A375 (cell line): ENCODE measurements at places on chromosomes 16 and 17. TPM values are rescaled to one million over a fixed set of nuclear protein-coding genes. Genes with fewer than 3 reads are reported as not detected.

Gene TPSAB1
- total RNA-seq = not detected in 2 replicates

Gene SGCA
- not detected in 2 replicates for total RNA-seq

Gene CCL8
- total RNA-seq = not detected in 2 replicates

Gene RAP1GAP2
- total RNA-seq = 14.2 and 21.9 TPM in 2 replicates

Gene TEKT5
- not detected in 2 replicates for total RNA-seq

Gene PRSS33
- total RNA-seq = 12.7 and 14.9 TPM in 2 replicates

Gene NPB
- total RNA-seq = 0.11 and 0.24 TPM in 2 replicates

Gene COX10
- 24.8 and 28.4 TPM in 2 replicates for total RNA-seq

Gene ZNF629
- total RNA-seq = 9.7 and 10.2 TPM in 2 replicates

Gene TNFRSF13B
- not detected in 2 replicates for total RNA-seq

Gene DPEP1
- 0.60 TPM in 1 of 2 replicates, not detected in the other for total RNA-seq

Gene MT1G
- not detected in 2 replicates for total RNA-seq

Gene CCDC78
- total RNA-seq = 14.4 and 16.5 TPM in 2 replicates

Gene SLC43A2
- total RNA-seq = 0.77 and 1.4 TPM in 2 replicates

Gene EDC4
- total RNA-seq = 82.4 and 94.4 TPM in 2 replicates

Gene ABCC11
- total RNA-seq = 0.27 TPM in 1 of 2 replicates, not detected in the other

Gene NAGPA
- 17.6 and 23.9 TPM in 2 replicates for total RNA-seq

Gene CRYM
- 0.16 TPM in 1 of 2 replicates, not detected in the other for total RNA-seq

Gene ADAMTS18
- total RNA-seq = 0.04 and 0.13 TPM in 2 replicates

Gene TVP23C
- total RNA-seq = 17.6 and 37.9 TPM in 2 replicates

Gene YBX2
- not detected in 2 replicates for total RNA-seq

Gene KIFC3
- total RNA-seq = 158 and 172 TPM in 2 replicates

Gene NPIPA1
- 52.4 and 58.4 TPM in 2 replicates for total RNA-seq

Gene JPH3
- total RNA-seq = 0.05 TPM in 1 of 2 replicates, not detected in the other

Gene GRIN2A
- total RNA-seq = 0.08 TPM in 1 of 2 replicates, not detected in the other

Gene NUDT16L1
- 32.3 and 33.4 TPM in 2 replicates for total RNA-seq

Gene SOST
- total RNA-seq = not detected in 2 replicates

Gene MYL4
- total RNA-seq = not detected in 2 replicates

Gene ELOB
- 281 and 333 TPM in 2 replicates for total RNA-seq

Gene CRYBA1
- not detected in 2 replicates for total RNA-seq

Gene MYL11
- total RNA-seq = not detected in 2 replicates

Gene ABI3
- 0.27 TPM in 1 of 2 replicates, not detected in the other for total RNA-seq

Gene GAS7
- 64.2 and 75.4 TPM in 2 replicates for total RNA-seq

Gene OR3A2
- total RNA-seq = 0.75 and 1.8 TPM in 2 replicates

Gene TBX2
- 11.5 and 13.1 TPM in 2 replicates for total RNA-seq

Gene PITPNM3
- 1.1 TPM in 2 replicates for total RNA-seq
